ENCODE measurements at places on chromosomes 11 and 22.

DNA sequence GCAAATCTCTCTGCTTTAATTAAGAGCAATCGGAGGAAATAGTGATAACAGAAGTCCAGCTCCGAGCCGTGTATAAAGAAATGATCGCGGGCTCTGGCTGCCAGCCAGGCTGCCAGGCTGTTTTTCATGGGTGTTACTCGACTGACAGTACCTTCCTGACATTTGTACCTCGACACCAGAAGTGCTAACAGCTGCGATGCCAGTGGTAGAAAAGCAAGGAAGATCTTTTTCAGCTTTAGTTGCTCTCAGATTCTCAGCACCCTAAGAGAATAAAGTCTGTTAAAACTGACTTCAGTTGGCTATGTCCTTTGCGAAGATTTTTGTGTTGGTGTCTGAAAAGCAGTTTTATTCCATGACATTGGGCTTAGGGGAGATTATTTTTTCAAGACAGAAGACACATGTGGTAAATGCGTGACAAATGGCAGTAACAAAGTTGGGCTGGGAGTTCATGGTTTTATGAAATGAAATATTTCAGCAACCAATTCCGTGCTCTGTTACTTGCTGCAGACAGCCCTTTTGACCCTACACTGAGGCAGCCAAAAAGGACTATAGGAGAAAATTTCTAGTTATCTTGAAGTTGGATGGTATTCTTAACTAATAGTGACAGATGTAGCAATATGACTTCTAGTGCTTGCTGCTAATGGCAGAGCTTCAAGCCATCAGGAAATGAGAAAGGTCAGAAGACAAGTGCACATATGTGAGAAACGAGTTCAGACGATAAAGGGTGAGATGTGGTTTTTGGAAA is 296.2 kb downstream of the CNTN5 start:
- DNase-seq, result no peak

DNA sequence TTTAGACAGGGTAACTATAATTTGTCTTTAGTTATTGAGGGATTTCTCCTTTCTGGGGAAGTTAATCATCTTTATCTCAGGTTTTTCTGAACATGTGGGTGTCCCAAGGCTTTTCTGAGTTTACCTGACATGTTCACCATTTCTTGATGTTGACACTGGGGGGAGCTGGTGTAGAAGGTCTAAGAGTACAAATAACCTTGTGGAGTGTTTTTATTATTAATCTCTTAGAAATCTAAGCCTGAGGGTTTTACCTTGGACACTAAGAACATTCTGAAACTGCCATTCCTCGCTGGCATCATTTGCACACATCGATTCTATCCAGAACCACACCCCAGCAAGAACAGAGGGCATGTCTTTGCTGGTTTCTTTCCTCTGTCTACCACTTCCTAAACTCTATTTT is 15.6 kb upstream of the C11orf91 start:
- DNase-seq, result no peak

GRCh38 chr11:126484266-126484665 is 128.8 kb downstream of the ST3GAL4 start:
- DNase-seq, result no peak

GRCh38 chr11:46718155-46719019 is 626 bp upstream of the F2 start:
- DNase-seq, result no peak

- DNase-seq, result no peak
Observed at GRCh38 chr22:50701076-50701419, 28.4 kb downstream of the SHANK3 start.

Data from testis (tissue), 5 donors.